ENCODE measurements at places on chromosomes 3 and 15.
A peak's percentile ranks its signal among the peaks of the same experiment; 100 is the strongest.

- H3K27me3 ChIP-seq = no peaks in the 10 kb centered on the region
- H3K4me1 ChIP-seq = peaks cover 16% of the 10 kb centered on the region
- no peaks in the 10 kb centered on the region for H3K36me3 ChIP-seq
Observed at GRCh38 chr15:52680761-52681160, 1.6 kb upstream of the ATOSA start.

GRCh38 chr3:42638339-42638842, 15.1 kb upstream of the ZBTB47 start:
- no peak for DNase-seq
- H3K4me1 ChIP-seq = no peaks in the 10 kb centered on the region
- H3K4me3 ChIP-seq = no peak overlapping the region
- H3K27me3 ChIP-seq = no peaks in the 10 kb centered on the region
- peaks cover 46% of the 10 kb centered on the region for H3K36me3 ChIP-seq
- no peak overlapping the region for H3K27ac ChIP-seq

DNA sequence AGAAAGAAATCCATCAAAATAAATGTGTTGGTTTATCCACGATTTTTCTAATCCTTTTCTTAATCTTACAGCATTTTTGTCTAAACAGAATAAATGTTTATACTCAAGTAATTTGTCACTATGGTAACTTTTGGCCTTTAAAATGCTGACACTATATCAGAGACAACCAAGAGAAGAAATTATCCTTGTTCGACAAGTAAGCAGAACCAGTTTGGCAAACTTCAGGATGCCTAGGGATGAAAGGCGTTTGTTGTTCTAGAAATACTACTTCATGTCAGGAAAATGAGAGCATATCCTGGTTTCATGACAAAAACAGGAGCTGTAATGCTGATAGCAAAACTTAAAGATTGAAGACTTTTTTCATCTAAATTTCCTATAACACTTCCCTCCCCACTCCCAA, 308.0 kb upstream of the ATP11B start:
- no peaks in the 10 kb centered on the region for H3K36me3 ChIP-seq
- no peaks in the 10 kb centered on the region for H3K4me1 ChIP-seq
- H3K27me3 ChIP-seq = no peaks in the 10 kb centered on the region
- no peak for DNase-seq
- no peak overlapping the region for H3K27ac ChIP-seq
- H3K4me3 ChIP-seq = no peak overlapping the region

DNA sequence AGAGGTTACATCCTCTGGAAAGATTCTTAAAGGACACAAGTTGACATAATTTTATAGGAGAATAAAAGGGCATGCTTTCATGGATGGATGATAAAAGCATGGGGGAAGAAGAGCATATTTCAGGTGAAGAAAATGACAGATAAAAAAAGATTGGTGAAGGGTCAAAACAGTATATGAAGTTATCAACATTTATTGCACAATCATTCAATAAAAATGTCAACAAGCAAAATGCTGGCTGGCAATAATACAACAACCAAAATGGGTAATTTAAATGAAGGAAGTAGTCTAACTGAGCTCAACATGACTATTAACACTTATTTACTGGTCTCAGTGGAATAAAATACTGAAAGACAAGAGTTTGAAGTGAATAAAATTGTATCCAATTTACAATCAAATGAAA, 696.7 kb downstream of the SQOR start:
- H3K27me3 ChIP-seq = no peaks in the 10 kb centered on the region
- no peaks in the 10 kb centered on the region for H3K36me3 ChIP-seq
- H3K4me1 ChIP-seq = no peaks in the 10 kb centered on the region
- H3K27ac ChIP-seq = no peak overlapping the region
- no peak for DNase-seq
- H3K4me3 ChIP-seq = no peak overlapping the region

- peak overlapping the region; percentile 57 for H3K4me3 ChIP-seq
- peak overlapping the region; percentile 86 for H3K27ac ChIP-seq
- peak; percentile 68 for DNase-seq
- no peaks in the 10 kb centered on the region for H3K27me3 ChIP-seq
- H3K4me1 ChIP-seq = peaks cover 64% of the 10 kb centered on the region
Observed at GRCh38 chr3:133574260-133574881, 885 bp downstream of the CDV3 start.

DNA sequence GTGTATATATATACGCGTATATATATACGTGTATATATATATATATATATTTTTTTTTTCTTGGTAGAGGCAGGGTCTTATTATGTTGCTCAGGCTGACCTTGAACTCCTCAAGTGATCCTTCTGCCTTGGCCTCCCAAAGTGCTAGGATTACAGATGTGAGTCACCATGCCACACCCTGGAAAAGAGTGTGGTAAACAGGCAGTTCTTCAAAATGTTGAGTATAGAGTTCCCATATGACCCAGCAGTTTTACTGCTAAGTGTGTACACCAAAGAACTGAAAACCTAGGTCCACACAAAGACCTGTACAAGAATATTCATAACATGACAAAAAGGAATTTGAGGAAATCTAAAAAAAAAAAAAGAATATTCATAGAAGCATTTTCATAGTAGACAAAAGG, 71.8 kb upstream of the GCNT3 start:
- no peaks in the 10 kb centered on the region for H3K27me3 ChIP-seq
- no peak for DNase-seq
- no peak overlapping the region for H3K4me3 ChIP-seq
- no peaks in the 10 kb centered on the region for H3K36me3 ChIP-seq
- H3K27ac ChIP-seq = no peak overlapping the region

GRCh38 chr3:161177991-161178390, 43.1 kb upstream of the NMD3 start:
- DNase-seq = no peak
- H3K36me3 ChIP-seq = no peaks in the 10 kb centered on the region
- H3K27me3 ChIP-seq = no peaks in the 10 kb centered on the region
- H3K4me3 ChIP-seq = no peak overlapping the region
- no peak overlapping the region for H3K27ac ChIP-seq
- no peaks in the 10 kb centered on the region for H3K4me1 ChIP-seq

GRCh38 chr15:68930268-68931022, at the start of gene SPESP1:
TSS of gene SPESP1 (plus strand) at chr15:68930525. CDS start at chr15:68930654, 129 bp downstream.
- H3K27ac ChIP-seq = no peak within 1 kb of the TSS
- peak; percentile 57 for DNase-seq
- H3K27me3 ChIP-seq = no peaks in the 10 kb centered on the region
- no peaks in the 10 kb centered on the region for H3K36me3 ChIP-seq
- H3K4me1 ChIP-seq = peaks cover 4% of the 10 kb centered on the region
- H3K4me3 ChIP-seq = no peak within 1 kb of the TSS

- DNase-seq = no peak
- no peak overlapping the region for H3K27ac ChIP-seq
- H3K4me1 ChIP-seq = no peaks in the 10 kb centered on the region
- H3K27me3 ChIP-seq = no peaks in the 10 kb centered on the region
Observed at GRCh38 chr3:123285066-123285465, 83.3 kb downstream of the SEC22A start.

- no peaks in the 10 kb centered on the region for H3K27me3 ChIP-seq
- H3K4me1 ChIP-seq = no peaks in the 10 kb centered on the region
- H3K36me3 ChIP-seq = no peaks in the 10 kb centered on the region
- no peak overlapping the region for H3K4me3 ChIP-seq
Observed at GRCh38 chr15:70488002-70488605, 275.3 kb downstream of the UACA start.

DNA sequence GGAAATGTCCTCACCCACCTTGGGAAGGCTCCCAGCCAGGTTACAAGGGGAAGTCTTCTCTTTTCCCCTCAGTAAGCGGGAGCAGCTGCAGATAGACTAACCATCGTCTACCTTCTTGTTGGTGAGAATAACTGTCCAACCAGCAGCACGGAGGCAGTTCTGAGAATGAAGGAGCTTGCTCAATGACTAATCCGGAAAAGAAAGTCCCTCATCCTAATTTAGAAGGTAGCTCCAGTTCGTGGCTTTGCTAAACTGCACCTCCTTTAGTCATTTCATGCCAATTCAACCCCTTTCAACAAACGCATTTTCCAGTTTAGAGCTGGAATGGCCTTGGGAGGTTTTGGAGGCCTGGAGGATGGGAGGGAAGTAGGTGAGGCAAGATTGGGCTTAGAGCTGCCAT, 527.4 kb upstream of the PROK2 start:
- DNase-seq = no peak
- H3K4me1 ChIP-seq = peaks cover 20% of the 10 kb centered on the region
- H3K4me3 ChIP-seq = no peak overlapping the region
- H3K27me3 ChIP-seq = no peaks in the 10 kb centered on the region
- H3K36me3 ChIP-seq = no peaks in the 10 kb centered on the region

- no peak overlapping the region for H3K4me3 ChIP-seq
- no peak overlapping the region for H3K27ac ChIP-seq
- H3K27me3 ChIP-seq = no peaks in the 10 kb centered on the region
- no peak for DNase-seq
- no peaks in the 10 kb centered on the region for H3K4me1 ChIP-seq
Observed at GRCh38 chr3:76754247-76754646, 285.7 kb upstream of the ROBO2 start.

DNA sequence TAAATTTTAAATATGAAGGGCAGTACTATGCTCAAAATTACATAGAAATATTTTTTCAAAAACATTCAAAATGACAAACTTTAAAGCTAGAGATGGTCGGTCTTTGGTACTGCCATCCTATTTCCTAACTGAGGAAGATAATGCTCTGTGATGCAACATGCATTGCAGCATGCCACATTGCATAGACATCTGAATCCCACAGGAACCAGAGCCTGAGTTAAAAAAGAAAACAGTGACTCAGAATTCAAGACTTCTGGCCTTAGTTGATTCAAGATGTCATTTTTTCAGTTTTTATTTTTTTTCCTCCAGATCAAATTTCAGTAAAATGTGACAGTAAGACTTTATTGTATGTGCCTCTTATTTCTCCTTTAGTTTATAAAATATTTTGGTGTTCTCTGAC, 33.1 kb downstream of the TP63 start:
- no peak overlapping the region for H3K4me3 ChIP-seq
- H3K27me3 ChIP-seq = no peaks in the 10 kb centered on the region
- no peak for DNase-seq
- no peaks in the 10 kb centered on the region for H3K36me3 ChIP-seq
- H3K27ac ChIP-seq = no peak overlapping the region

DNA sequence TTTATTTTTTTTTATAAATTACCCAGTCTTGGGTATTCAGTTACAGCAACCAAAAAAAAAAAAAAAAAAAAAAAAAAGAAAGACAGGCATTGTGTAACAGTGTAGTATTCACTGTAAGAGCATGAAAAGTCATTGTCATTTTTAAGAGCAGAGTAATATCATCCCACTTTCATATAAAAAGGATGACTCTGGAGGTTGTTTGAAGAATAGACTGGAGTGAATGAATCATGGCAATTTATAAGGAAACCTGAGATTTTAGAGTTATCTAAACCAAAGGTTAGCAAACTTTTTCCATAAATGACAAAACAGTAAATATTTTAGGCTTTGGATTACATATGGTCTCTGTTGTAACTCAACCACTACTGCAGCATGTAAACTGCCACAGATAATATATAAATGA, 794.9 kb downstream of the NTRK3 start:
- DNase-seq = no peak
- H3K4me3 ChIP-seq = no peak overlapping the region
- H3K36me3 ChIP-seq = no peaks in the 10 kb centered on the region
- no peaks in the 10 kb centered on the region for H3K4me1 ChIP-seq

DNA sequence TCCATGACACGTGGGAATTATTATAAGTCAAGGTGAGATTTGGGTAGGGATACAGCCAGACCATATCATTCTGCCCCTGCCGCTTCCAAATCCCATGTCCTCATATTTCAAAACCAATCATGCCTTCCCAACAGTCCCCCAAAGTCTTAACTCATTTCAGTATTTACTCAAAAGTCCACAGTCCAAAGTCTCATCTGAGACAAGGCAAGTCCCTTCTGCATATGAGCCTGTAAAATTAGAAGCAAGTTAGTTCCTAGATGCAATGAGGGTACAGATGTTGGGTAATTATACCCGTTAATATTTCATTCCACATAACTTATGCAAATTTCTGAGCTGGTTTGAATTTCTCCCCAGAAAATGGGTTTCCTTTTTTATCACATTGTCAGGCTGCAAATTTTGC, 47.7 kb downstream of the RNF111 start:
- H3K4me3 ChIP-seq = no peak overlapping the region
- H3K36me3 ChIP-seq = no peaks in the 10 kb centered on the region
- no peaks in the 10 kb centered on the region for H3K27me3 ChIP-seq
- H3K27ac ChIP-seq = no peak overlapping the region
- H3K4me1 ChIP-seq = no peaks in the 10 kb centered on the region
- no peak for DNase-seq

DNA sequence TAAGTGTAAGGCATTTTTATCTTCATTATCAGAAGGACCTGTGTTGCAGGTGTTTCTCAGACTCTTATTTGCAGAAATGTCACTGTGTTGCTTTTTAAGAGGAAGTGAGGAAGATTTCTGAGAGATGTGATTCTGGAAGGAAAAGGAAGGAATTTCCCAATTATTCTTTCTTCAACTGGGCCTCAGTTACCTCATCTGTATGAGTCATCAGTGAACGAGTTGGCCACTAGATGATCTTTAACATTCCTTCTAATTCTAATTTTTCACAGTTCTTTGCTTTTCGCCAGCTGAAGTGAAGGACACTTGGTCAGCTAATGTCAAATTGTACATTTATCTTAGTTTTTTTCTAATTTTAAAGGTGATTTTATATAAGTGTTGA, 28.9 kb downstream of the CLEC3B start:
- H3K36me3 ChIP-seq = no peaks in the 10 kb centered on the region
- no peak overlapping the region for H3K4me3 ChIP-seq
- DNase-seq = no peak
- H3K27me3 ChIP-seq = no peaks in the 10 kb centered on the region

GRCh38 chr3:146732325-146732724, 127.2 kb upstream of the PLSCR5 start:
- no peak for DNase-seq
- no peak overlapping the region for H3K27ac ChIP-seq
- H3K4me1 ChIP-seq = no peaks in the 10 kb centered on the region
- no peak overlapping the region for H3K4me3 ChIP-seq

- H3K36me3 ChIP-seq = no peaks in the 10 kb centered on the region
- no peaks in the 10 kb centered on the region for H3K27me3 ChIP-seq
- no peak overlapping the region for H3K4me3 ChIP-seq
- H3K27ac ChIP-seq = no peak overlapping the region
- no peaks in the 10 kb centered on the region for H3K4me1 ChIP-seq
- no peak for DNase-seq
Observed at GRCh38 chr3:14278799-14279625, 100.4 kb downstream of the LSM3 start.

DNA sequence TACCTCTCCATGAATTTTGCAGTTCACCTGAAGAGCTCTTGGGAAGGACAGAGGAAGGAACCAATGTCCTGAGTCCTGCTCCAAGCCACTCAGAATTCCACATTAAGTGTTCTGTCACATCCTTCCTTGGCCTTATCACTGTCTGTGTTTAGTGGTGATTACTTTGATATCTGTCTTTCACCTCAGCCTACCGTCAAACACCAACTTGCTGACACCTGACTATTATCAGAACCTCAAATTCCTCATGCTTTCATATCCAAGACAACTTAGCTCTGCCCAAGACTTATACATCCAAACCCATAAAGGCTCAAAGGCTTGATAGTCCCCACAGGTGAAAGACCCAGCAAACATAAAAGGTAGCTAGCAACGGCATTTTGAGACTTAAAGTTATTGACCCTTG, 280.0 kb downstream of the MEX3B start:
- H3K36me3 ChIP-seq = no peaks in the 10 kb centered on the region
- no peak overlapping the region for H3K27ac ChIP-seq
- H3K4me1 ChIP-seq = no peaks in the 10 kb centered on the region
- no peak overlapping the region for H3K4me3 ChIP-seq
- H3K27me3 ChIP-seq = no peaks in the 10 kb centered on the region
- no peak for DNase-seq

- no peaks in the 10 kb centered on the region for H3K36me3 ChIP-seq
- no peaks in the 10 kb centered on the region for H3K27me3 ChIP-seq
- H3K4me3 ChIP-seq = no peak overlapping the region
Observed at GRCh38 chr3:28018925-28019718, 222.3 kb upstream of the CMC1 start.
